ENCODE measurements at places on chromosomes 13 and 19.
A peak's percentile ranks its signal among the peaks of the same experiment; 100 is the strongest.

GRCh38 chr19:12828494-12828893, 5.9 kb downstream of the RTBDN start:
- DNase-seq = no peak

DNA sequence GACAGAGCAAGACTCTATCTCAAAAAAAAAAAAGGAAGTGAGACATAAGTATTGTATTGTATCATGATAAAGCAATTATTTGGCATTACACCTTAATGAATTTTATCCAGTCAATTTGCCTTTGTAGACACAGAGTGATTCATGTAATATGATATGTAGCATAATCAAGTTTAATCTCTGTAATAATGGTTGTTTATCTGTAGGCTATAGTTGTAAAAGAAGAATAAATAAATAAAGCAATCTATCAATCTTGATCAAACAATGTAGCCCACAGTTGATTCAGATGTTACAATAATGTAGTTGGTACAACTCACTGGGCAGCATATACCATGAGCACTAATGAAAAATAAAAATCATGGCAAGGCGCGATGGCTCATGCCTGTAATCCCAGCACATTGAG, 28.5 kb upstream of the CEACAM20 start:
- no peak for DNase-seq

DNA sequence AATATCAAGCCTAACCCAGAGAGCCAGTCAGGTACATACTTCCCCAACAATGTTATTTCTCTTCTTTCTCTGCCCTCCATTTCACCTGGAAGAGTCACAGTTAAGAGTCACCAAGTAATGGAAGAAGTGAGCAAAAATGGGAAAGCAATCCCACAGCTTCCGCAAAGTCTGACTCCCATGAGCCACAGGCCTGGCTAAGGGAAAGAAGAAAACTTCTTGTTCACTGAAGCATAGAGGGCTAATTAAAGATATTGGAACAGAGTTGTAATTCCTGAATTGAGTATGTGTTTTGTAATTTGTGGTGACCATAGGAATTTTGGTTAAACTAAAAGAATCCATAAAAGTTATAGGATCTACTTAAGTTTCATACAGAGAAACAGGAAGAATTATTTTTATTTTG, 830.9 kb upstream of the PCDH20 start:
- DNase-seq = no peak

DNA sequence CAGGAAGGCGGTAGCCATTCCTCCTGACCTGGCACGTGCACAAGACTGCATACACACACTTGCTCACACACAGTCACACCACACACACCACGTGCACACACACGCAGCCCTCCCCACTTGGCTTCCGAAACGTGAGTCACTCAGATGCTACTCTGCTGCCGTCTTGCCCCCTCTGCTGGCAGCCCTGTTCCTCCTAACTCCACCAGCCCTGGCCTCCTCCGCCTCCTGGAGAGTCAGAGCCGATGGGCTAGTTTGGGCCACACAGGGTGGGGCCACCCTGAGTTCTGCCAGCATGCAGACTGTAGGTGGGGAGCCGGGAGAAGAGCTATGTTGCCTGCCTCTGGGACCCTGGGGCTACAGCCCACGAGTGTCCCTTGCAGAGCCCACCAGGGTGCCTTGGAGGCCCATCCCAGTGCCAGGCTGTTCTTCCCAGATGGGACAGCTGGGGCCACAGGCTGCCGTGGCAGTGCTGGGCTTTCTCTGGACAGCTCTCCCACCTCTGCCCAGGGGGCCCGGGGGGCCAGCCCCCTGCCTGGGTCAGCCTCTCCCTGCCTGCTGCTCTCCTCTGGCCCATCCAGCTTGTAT, 12.1 kb downstream of the PIN1 start:
- DNase-seq = peak; percentile 26

GRCh38 chr19:32873247-32873959, 3.8 kb upstream of the SLC7A9 start:
- no peak for DNase-seq
